AG09309 (cell line): ENCODE measurements at places on chromosomes 1 and 21.

DNA sequence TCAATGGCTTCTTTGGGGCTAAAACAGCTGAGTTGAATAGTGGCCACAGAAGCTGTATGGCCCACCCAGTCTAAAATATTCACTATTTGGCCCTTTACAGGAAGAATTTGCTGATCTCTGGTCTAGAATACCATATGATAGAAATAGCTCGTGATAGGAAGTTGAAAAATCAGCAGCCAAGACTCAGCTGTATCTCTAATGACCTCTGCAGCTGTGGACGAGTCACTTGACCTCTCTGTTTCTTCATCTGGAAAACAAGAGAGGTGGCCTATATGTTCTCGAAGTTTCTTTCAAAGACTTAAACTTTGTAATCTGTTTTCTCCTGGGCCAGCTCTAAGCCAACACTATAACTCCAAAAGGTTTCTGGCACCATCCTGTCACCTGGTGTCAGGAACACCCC lies 129.2 kb downstream of the ZBTB18 start:
- no peak for DNase-seq

- no peak for DNase-seq
These were observed 219.4 kb downstream of the LRRC40 start for GRCh38 chr1:69985901-69986439.

- DNase-seq: no peak
These were observed 15.8 kb downstream of the MYOM3 start for GRCh38 chr1:24096009-24096738.

GRCh38 chr1:68081775-68082283 lies 31.4 kb upstream of the DIRAS3 start:
- DNase-seq: no peak

DNA sequence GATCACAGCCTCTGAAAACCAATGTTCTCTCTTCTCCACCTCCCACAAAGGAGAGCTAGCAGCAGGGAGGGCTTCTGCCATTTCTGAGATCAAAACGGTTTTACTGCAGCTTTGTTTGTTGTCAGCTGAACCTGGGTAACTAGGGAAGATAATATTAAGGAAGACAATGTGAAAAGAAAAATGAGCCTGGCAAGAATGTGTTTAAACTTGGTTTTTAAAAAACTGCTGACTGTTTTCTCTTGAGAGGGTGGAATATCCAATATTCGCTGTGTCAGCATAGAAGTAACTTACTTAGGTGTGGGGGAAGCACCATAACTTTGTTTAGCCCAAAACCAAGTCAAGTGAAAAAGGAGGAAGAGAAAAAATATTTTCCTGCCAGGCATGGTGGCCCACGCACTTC lies 35.8 kb upstream of the TDRD10 start:
- no peak for DNase-seq
